Ovary (tissue), 10 donors: ENCODE measurements at places on chromosomes 6 and 20. TPM values are rescaled to one million over a fixed set of nuclear protein-coding genes. Genes with fewer than 3 reads are reported as not detected.

GRCh38 chr6:16329233-16329632, 90.8 kb downstream of the GMPR start:
- no peak for DNase-seq
- no peak overlapping the region for H3K4me3 ChIP-seq

DNA sequence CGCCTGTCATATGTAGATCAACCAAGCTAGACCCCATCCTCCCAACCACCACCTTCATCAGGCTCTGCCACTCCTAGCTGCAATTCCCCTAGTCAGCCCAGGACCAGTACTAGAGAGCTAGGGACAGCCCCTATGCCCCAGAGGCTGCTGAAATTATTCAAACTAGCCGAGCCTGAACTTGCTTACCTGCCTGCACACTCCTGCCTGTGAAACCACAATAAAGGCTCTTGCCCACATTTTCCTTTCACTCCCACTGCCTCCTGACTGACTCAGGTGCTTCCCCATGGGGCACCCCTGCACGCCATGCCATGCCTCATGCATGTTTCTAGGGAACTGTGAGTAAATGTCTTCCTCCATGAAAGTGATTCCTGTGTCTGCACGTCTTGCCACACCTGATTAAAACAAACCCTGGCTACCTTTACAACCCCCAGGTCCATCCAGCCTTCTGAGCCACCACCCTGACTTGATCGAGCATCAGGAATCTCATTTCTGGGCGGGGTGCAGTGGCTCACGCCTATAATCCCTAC, 66.5 kb upstream of the IER3 start:
- H3K27me3 ChIP-seq = no peaks in the 10 kb centered on the region
- H3K4me1 ChIP-seq = peaks cover 7% of the 10 kb centered on the region
- H3K36me3 ChIP-seq = no peaks in the 10 kb centered on the region
- H3K4me3 ChIP-seq = no peak overlapping the region
- no peak overlapping the region for H3K27ac ChIP-seq

- H3K27me3 ChIP-seq = no peaks in the 10 kb centered on the region
- peaks cover 38% of the 10 kb centered on the region for H3K4me1 ChIP-seq
- H3K36me3 ChIP-seq = no peaks in the 10 kb centered on the region
- H3K4me3 ChIP-seq = no peak overlapping the region
These were observed 36.5 kb downstream of the TRAM2 start for GRCh38 chr6:52540286-52540902.

- no peak for DNase-seq
- no peak overlapping the region for H3K27ac ChIP-seq
- no peaks in the 10 kb centered on the region for H3K27me3 ChIP-seq
- no peak overlapping the region for H3K4me3 ChIP-seq
- no peaks in the 10 kb centered on the region for H3K4me1 ChIP-seq
These were observed 1.9 kb downstream of the SSTR4 start for GRCh38 chr20:23037017-23037481.

Gene ADAT2
- 3.6 TPM for total RNA-seq

Gene OR11A1
- not detected for total RNA-seq
